ENCODE measurements at places on chromosomes 3 and 15.

- no peak for ATAC-seq
Measured at GRCh38 chr15:40956541-40956982, 3.3 kb downstream of the CHAC1 start.

- no peak for ATAC-seq
Measured at GRCh38 chr15:51386960-51387698, 45.7 kb downstream of the GLDN start.

DNA sequence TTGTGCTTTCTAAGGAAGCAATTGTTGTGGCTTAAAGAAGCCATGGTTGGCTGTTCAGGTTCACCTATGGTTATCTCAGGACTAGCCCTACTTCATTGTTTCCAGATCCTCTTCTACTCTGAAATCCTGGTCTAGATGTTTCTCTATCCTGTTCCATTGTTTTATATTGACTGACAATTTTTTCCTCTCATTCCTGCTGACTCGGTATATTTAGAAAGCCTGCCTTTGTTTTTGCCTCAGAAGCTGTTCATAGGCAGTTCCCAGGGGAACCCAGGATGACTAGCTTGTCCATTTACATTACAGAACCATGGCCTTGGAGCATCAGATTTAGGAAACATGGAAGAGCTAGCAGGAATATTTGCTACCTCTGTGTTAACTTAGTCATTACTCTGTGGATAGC lies 64.0 kb downstream of the SLC9C1 start:
- ATAC-seq = no peak

DNA sequence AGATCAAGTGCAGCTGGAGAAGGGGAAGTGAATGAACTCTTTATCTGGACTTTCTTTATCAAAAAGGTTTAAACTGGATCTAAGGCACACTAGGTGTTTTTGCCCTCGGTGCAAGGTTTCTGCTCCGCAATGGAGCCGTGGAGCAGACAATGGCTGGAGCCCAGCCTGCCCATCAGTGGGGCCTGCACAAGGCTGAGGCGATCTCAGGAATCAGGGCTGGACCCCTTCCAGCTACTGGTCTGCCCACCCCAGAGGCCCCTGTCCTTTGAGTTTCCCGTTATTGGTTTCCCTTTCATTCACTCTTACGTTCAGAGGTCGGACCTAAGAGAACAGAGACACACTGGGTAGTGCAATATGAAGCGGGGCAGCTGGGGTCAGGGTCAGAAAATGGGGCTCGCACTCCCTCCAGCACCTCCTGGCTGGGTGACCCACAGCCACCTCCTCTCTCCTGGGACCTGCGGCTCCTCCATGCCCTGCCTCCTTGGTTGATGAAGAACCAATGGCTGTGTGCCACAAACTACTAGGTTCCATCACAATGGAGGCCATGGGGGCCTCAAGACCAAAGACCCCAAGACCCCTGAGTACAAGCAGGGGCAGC lies 164.6 kb downstream of the CHSY1 start:
- ATAC-seq = no peak

DNA sequence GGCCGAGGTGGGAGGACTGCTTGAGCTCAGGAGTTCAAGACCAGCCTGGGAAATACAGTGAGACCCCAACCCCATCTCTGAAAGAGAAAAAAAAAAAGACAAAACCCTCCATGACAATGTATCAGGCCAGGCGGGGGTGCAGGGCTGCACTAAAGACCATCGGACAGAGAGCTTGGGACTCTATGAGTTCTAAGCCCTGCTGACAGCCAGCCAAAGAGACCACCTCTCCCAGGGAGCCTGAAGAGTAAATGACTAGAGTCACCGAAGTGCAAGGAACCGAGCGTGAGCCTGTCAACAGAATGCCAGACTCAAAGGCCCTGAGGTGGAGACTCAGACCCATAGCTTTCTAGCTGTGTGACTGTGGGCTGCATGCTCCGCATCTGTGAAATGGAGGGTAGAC lies 12.5 kb downstream of the POC1A start:
- ATAC-seq = no peak

- no peak for ATAC-seq
Measured at GRCh38 chr3:58051196-58051595, 43.0 kb downstream of the FLNB start.

All from gastroesophageal sphincter (tissue), 4 donors.